ENCODE measurements at places on chromosomes 3 and 15. TPM values are rescaled to one million over a fixed set of nuclear protein-coding genes. Genes with fewer than 3 reads are reported as not detected.

- peak; percentile 76 for DNase-seq
These were observed 26.7 kb upstream of the TMC3 start for GRCh38 chr15:81400640-81401236.

GRCh38 chr3:40886660-40887425 is 312.5 kb upstream of the CTNNB1 start:
- DNase-seq: no peak

DNA sequence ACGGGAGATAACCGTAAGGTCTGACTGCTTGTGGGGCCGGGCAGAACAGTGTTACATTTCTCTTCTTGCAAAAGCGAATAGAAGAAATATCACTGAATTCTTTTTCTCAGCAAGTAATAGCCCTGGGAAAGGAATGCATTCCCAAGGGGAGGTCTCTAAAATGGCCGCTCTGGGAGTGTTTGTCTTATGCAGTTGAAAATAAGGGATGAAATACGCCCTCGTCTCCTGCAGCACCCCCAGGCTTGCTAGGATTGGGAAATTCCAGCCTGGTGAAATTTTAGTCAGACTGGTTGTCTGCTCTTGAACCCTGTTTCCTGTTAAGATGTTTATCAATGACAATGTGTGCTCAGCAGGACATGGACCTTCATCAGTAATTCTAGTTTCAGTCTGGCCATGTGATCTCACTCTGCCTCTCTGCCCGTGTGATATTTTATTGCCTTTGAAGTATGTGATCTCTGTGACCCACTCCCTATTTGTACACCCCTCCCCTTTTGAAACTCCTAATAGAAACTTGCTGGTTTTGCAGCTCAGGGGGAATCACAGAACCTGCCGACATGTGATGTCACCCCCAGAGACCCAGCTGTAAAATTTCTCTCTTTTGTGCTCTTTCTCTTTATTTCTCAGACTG is 715.6 kb downstream of the ROBO1 start:
- peak; percentile 11 for DNase-seq

DNA sequence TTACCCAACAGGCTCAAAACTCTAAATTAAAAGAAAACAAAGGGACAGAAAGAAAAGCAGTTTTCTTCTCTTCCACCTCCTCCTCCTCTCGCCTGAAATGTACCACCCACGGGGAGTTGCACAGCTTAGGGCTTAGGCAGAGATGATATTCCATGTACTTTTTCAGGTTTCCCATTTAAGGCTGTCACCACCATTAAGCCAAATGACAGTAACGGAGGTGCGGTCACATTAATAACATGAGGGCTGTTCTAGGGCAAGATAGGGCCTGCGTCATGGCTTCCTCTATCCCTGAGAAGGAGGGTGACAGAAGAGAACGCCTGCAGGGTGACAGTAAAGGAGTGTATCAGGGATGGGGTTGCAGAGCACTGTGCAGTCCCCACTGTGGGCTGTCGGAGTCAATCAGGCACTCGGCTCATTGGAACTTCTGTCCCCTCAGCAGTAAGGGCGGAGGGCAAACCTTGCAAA is 51.7 kb upstream of the TJP1 start:
- DNase-seq: no peak

FAM81A gene
- total RNA-seq: 0.33 TPM

MCCC1 gene
- total RNA-seq: 29.1 TPM

MEX3B gene
- total RNA-seq: 8.1 TPM

Measured in fibroblast of lung (primary cell).